Stromal cell of bone marrow (primary cell): ENCODE measurements at places on chromosomes 13 and 19.

DNA sequence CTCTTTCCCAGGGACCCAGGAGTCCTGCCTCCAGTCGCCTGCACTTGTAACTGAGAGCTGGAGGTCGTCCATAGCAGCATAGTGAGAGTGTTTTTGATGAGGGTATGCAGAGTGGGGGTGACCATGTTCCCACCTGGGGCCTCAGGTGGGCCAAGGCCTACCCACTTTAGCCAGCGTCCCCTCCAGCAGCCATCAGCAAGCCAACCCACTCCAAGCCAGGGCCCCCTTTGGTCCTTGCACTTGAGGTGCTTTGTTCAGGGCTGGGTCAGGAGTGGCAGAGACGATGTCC, 11.9 kb upstream of the SMG9 start:
- no peak for DNase-seq

DNA sequence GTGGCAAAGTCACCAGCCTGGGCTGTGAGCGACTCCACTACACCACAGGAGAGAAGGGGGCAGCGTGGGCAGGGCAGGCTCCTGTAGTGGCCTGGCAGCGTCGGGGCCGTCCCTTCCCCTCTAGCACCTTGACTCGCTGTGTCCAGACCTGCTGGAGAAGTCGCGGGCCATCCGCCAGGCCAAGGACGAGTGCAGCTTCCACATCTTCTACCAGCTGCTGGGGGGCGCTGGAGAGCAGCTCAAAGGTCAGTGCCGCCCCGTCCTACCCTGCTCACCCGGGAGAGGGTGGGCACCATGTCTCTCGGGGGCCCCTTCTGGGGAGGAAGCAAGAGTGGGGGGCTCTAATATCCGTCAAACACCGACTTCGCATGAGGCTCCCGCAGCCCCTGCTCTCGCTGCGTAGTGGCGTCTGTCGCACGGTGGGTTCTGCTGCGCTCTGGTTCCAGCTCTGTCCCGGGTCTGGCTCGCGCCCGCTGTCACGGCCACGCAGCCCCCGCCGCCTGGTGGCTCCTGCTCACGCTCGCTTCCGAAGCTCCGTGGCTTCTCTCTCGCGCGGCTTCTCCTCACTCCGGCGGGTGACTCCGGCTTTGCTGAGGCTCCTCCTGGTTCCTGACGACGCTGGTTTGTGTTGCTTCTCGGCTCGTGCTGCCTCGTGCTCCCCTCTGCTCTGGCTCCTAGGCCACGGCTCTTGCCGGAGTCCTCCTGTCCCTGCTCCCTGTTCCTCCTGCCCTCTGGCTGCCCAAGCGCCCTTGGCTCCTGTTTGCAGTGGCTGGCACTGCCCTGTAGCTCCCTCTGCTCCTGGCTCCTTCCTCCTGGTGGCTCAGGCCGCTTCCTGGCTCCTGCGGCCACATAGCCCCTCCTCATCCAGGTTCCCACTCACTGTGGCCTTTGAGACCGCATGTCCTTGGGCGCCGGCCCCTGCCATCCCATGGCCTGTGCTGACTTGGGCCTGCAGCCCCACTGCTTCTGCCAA, 27.2 kb downstream of the MYH14 start:
- no peak for DNase-seq

GRCh38 chr19:46714444-46715106, 2.3 kb downstream of the PRKD2 start:
- no peak for DNase-seq

DNA sequence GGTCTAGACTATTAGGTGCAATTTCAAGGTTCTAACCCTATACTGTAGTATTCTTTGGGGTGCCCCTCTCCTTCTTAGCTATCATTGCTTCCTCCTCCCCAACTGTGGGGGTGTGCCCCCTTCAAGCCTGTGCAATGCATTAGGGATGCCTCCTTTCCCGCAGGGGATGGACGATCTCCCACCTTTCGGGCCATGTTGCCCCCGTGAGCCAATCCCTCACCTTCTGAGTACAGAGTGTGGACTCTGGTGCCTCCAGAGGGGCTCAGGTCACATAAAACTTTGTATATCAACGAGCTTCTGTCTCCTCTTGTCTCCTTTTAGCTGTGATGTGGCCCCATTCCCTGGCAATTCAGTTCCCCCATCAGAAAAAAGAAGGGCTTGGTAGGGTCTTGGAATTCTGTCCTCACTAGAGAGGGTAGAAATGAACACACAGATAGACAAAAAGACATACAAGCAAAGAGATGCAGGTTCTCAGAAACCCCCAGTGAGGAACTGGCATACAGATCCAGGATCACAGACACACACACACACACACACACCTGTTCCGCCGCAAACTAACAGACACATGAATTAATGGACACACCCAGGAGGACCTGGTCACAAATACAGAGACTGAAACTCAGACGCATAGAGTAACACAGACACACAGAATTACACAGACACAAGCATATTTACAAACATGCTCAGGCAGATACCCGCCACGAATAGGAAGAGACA, 2.5 kb upstream of the HNRNPUL1 start:
- DNase-seq, result no peak

DNA sequence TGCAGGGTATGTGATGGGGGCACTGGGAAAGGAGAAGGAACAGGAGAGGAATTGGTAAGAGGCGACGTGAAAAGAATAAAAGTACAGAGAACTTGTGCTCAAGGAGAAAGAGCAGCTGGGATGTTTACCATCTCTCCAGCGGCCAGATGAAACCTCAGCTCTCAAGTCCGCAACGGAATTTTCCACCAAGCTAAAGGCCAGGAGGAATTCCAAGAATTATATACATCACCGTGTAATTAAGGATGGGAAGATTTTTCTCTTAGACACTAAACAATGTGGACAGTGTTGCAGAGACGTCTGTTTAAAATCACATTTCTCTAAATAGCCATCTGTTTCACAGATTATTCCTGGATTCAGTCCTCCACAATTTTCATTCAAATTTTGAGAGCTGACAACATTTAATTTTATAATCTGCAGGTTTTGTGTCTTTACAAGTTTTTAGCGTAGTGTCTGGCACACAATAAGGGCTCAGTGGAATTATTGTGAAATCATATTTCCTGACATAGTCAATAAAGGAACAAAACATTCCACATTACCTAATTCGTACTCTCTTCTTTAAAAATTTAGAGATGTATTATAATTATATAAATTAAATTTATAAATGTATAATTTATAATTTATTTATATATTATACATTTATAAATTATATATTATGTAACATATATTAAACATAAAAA, 23.0 kb upstream of the USP29 start:
- DNase-seq, result no peak

DNA sequence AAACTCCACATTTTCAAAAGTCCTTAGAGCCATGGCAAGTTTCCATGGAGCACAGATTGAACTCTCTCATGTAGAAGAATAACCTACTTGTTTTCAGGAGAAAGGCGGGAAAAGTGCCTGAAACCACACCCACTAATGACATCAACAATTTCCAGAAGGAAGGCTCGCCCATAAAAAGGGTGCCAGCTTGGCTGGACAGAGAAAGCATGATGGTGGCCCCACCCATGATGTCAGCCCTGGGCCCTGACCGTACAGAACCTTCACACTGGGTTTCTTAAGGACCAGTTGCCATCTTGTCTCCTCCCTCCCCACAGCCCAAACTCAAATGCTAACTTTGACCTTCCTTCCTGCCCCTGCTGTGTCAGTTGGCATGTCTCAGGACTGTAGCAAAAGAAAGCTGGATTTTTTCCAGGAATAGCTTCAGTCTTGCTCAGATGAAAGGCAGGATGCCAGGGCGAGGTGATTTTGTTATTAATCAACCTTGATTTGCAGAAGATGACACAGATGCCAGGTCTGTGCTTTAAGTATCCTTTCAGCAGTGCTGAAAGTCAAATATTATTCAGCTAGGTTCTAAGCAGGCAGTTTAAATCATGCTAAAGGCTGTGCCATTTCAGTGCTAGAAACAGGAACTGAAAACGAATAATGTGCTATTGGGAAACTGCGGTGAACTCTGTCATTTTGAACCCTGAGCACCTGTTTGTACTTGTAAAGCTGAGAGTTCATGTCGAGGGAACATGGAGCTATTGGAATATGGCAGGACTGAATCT, 89.5 kb upstream of the RFC3 start:
- no peak for DNase-seq

DNA sequence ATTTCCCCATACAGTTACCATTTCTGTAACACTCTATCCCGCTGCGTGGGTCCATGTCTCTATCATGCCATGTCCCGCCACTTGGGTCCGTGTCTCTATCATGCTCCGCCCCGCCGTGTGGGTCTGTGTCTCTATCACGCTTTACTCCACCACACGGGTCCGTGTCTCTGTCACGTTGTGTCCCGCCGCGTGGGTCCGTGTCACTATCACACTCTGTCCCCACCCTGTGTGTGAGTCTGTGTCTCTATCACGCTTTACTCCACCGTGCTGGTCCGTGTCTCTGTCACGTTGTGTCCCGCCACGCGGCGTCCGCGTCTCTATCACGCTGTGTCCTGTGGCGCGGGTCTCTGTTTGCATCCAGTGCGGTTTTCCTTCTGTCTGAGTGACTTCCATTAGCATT, 11.6 kb downstream of the ADPRHL1 start:
- DNase-seq, result no peak

DNA sequence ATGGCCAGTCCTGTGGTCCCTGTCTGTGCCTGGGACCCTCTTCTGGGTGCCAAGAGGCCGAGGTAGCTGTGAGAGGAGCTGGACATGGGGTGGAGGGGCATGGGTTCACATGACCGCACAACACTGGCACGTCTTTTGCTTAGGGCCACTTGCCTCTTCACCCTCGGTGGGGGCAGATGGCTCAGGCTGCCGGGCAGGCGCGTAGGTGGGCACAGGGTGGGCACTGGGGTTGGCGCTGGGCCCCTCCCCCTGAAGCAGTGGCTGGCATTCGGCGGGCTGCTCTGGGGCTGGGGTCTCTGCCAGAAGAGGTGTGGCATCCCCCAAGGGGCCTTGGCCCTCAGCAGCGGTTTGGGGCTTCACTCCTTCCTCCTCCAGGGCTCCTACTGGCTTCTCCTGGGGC, 8.4 kb downstream of the PALM3 start:
- no peak for DNase-seq

DNA sequence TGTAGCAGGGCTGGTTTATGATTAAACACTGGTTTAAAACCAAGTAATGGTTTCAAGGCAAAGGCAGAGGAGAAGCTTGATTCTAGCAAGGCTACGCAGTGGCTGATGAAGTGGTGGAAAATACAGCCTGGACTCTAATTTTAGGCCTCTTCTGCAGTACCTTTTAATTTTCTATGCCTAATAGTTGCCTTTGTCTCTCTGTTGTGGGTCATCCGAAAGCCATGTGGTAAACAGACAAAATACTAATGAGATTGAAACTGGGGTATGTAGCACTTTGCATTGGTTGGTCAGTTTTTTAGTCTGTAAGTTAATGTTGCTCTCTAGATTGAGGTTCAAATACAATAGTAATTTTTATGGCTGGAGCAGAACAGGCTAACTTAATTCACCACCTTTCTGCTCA, 3.3 kb downstream of the LMO7 start:
- no peak for DNase-seq

- no peak for DNase-seq
These were observed 115.2 kb upstream of the VSTM2B start for GRCh38 chr19:29410601-29411000.

DNA sequence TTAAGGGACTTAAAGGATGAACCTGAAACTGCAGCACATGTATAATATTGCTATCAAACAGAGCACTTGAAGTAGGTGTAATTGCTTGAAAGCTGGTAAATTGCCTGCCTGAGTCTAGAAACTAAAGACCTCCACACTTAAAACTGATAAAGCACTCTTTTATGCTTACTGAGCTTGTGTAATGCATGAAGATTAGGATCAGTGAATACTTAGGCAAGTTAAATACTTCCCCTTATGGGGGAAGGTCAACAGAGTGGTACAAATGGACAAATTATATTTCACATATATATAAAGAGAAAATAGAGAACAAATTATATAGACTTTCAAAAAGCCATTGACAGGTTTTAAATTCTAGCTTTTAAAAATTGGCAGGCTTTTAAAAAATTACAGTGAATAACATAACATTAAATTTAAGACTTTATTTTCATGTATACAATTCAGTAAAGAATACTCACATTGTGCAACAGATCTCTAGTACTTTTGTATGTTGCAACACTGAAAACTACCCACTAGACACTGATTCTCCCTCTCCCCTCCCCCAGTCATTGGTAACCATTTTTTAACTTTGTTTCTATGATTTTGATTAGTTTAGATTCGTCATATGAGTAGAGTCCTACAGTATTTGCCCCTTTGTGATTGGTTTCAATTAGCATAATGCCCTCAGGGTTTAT, 23.9 kb downstream of the PIBF1 start:
- no peak for DNase-seq

DNA sequence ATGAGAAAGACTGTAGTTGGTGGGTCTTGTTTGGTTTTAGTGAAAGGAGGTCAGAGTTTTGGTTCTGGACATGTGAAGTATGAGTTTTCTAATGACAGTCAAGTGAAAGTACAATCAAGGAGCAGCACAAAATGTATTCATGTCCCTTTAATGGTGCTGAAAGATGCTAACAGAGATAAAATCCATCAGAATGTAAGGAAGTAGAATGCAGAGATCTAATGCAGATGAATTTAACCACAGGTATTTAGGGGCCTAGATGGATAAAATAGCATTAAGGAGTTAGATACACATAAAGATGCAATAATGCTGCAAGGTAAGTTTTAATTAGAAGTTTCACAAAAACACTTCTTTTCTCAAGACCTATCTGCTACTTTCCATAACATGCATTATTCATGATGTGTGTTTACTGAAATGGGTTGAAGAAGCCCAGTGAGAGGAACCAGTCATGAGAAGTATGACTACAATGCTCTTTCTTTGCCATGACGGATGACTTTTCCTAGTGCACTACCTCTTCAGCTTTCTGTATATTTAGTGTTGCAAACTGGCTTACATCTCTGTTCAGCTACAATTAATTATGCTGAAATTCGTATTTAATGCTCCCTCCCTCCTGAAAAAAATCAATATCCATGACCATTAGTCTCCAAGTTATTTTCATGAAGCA, 222.9 kb upstream of the HTR2A start:
- DNase-seq, result no peak

GRCh38 chr13:29693275-29693945, 97.9 kb upstream of the SLC7A1 start:
- DNase-seq, result no peak

DNA sequence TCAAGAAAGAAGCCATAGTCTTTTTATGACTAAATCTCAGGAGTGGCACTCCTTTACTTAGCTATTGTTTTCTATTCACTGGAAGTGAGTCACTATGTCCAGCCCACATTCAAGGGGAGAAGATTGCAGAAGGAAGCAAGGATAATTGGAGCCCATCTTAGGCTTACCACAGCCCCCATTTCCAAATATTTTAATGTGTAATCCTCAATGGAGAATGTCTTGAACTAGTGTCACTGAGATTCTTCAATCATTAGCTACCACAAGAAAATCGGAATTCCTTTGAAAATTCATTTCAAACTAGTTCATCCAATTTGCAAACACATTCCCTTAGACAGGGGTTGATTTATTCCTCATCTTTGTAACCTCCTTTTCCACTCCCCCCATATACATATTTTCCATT, 84.7 kb downstream of the DLEU7 start:
- DNase-seq, result no peak

DNA sequence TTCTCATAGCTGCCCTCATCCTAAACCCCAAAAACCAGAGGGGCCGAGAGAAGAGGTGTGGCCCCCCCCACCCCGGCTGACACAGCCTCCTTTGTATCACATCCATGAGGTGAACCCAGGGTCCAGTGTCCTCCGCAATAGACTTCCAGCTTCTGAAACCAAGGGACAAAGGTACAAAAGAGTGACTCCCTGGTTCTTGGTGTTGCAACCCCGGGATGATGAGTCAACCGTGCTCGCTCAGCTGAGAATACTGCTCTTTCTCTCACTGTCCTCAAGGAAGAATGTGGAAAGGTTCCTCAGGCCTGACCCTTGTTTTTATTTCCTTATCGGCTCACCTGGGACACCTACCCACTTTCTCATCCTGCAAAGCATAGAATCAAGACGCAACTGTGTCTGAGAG, 5.5 kb downstream of the SLC15A1 start:
- no peak for DNase-seq
